B cell (primary cell): ENCODE measurements at places on chromosomes 16 and 17. TPM values are rescaled to one million over a fixed set of nuclear protein-coding genes. Genes with fewer than 3 reads are reported as not detected.

GRCh38 chr17:59845595-59846393 lies 46.9 kb downstream of the TUBD1 start:
- peak; percentile 51 for DNase-seq
- no peaks in the 10 kb centered on the region for H3K36me3 ChIP-seq
- H3K4me1 ChIP-seq, result peaks cover 47% of the 10 kb centered on the region

The CMTM1 gene
- 5.5 and 5.9 TPM in 2 replicates for total RNA-seq

GRCh38 chr16:20348365-20349185 lies 3.9 kb downstream of the UMOD start:
- no peak overlapping the region for H3K4me3 ChIP-seq
- H3K4me1 ChIP-seq, result no peaks in the 10 kb centered on the region
- no peak overlapping the region for H3K27ac ChIP-seq

The GJC1 gene
- not detected in 2 replicates for total RNA-seq

DNA sequence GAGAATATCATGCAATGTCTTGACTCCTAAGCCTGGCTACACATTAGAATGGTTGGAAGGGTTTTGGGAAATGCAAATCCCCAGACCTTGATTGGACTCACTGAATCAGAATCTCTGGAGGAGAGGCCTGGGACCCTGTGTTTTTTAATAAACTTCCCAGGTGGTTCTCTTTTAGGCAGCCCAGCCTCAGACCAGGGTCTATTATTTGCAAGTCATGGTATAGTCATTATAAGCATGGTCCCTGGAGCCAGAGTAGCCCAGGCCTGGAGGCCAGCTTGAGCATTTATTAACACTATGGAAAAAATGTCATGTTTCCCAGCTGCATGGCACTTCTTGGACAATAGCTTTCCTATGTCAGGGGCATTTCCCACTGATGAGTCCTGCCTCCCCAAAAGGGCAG lies 266.9 kb downstream of the NPIPA8 start:
- no peak for DNase-seq
- no peaks in the 10 kb centered on the region for H3K27me3 ChIP-seq
- no peaks in the 10 kb centered on the region for H3K4me1 ChIP-seq
- no peaks in the 10 kb centered on the region for H3K36me3 ChIP-seq

- H3K27me3 ChIP-seq, result peaks cover 67% of the 10 kb centered on the region
- H3K36me3 ChIP-seq, result no peaks in the 10 kb centered on the region
- no peak for DNase-seq
- no peak overlapping the region for H3K27ac ChIP-seq
Measured at GRCh38 chr17:38577244-38577643, 28.5 kb downstream of the SRCIN1 start.

DNA sequence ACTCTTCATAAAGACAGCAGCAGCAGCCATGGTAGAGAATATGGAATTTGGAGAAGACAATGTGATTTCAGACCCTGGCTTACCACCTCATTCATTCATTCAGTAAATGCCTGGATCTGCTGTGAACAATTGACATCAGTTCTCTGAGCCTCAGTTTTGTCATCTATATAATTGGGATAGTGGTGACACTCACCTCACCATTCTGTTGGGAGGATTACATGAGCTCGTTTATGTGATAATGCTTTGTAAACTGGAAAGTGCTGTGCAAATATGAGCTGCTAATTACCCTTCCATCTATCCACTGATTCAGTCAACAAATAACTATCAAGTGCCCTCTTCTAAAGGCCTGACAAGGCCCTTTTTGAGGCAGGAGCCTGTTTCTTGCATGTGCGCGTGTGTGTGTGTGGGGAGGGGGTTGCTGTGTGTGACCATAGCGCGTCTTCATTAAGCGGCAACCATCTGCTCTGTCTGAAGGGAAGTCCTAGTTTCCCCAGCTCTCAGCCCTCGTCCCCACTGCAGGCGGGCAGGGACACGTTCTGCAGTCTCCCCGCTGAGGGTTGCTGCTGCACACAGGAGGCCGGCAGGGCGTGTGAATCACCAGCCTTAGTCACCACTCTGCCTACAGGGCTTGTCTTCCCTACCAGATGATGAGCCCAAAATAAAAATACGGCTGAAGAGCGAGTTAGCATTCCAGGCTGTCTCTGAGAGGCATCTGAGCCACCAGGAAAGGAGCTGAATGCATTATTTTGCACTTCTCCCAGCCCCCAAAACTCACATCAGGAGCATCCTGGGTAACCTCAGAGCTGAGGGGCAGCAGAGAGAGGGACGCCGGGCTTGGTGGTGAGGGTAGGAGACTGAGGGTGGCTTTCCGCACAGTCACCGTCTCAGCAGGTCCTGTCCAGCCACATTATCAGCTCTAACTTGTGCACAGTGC lies 19.9 kb downstream of the ARL4D start:
- no peaks in the 10 kb centered on the region for H3K27me3 ChIP-seq
- H3K36me3 ChIP-seq, result no peaks in the 10 kb centered on the region
- H3K4me1 ChIP-seq, result no peaks in the 10 kb centered on the region
- H3K4me3 ChIP-seq, result no peak overlapping the region
- H3K27ac ChIP-seq, result no peak overlapping the region

The CYTH1 gene
- total RNA-seq, result 353 and 368 TPM in 2 replicates

DNA sequence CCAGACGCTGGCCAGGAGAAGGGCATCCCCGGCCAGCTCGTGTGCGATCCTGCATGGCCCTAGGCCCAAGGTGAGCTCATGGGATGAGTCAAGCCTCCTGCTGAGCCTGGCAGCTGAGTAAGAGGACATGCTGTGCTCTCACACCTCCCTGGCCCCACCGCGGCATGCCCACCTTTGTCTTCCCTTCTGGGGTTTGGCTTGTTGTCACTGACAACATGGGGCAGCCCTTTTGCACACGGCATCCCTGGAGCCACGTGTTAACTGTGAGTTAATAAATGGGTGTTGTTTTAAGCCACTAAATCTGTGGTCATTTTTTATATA lies 8.9 kb upstream of the TNS4 start:
- no peaks in the 10 kb centered on the region for H3K36me3 ChIP-seq
- no peak for DNase-seq
- H3K4me3 ChIP-seq, result no peak overlapping the region
- H3K4me1 ChIP-seq, result peaks cover 11% of the 10 kb centered on the region
- H3K27ac ChIP-seq, result no peak overlapping the region

DNA sequence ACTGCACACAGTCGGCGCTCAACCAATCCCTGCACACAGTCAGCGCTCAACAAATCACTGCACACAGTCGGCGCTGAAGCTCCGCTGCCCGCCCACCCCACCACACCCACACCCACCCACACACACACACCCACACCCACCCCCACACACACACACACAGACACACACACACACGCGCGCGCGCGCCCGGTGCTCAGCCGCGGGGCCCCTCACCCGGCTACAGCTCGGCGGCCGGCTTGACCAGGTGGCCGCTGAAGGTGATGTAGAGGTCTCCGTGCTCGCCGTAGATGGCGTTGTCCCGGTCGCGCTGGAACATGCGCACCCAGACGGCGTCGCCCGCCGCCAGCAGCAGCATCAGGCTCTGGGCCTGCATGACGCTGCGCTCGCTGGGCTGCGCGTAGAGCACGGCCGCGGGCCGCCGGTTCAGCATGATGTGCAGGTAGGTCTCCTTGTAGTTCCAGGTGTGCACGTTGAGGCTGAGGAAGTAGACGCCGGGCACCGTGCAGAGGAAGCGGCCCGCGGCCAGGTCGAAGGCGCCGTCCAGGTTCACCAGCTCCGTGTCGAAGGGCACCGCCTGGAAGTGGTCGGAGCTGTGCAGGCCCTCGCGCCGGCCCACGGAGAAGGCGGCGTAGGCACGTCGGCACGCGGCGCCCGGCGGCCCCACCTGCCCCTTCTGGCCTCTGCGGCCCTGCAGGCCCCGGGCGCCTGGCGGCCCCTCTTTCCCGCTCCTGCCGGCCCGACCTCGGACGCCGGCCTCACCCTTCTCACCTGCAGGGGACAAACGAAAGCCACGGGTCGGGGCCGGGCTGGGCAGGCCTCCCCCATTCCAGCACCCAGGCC lies 2.5 kb downstream of the C1QTNF8 start:
- DNase-seq, result no peak
- H3K27ac ChIP-seq, result no peak overlapping the region
- no peak overlapping the region for H3K4me3 ChIP-seq
- no peaks in the 10 kb centered on the region for H3K36me3 ChIP-seq
- H3K4me1 ChIP-seq, result no peaks in the 10 kb centered on the region
- no peaks in the 10 kb centered on the region for H3K27me3 ChIP-seq

- H3K4me1 ChIP-seq, result no peaks in the 10 kb centered on the region
- no peaks in the 10 kb centered on the region for H3K36me3 ChIP-seq
- no peak overlapping the region for H3K27ac ChIP-seq
- H3K27me3 ChIP-seq, result no peaks in the 10 kb centered on the region
Measured at GRCh38 chr17:67315865-67316264, 50.5 kb downstream of the PSMD12 start.

DNA sequence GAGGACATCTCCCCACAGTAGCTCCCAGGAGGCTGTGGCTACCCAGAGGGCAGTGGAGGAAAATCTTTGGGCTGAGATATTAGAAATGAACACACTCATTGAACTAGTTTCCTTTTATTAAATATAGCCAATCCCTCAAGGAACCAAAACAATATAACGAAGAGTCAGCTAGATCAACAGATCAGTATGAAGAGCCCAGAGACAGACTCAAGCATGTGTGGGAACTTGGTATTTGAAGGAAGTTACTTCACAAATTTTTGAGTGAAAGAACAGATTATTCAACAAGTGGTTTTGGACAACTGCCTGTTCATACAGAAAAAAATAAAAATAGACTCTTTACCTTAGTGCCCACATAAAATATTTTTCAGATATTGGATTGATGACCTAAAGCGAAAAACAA lies 183.6 kb upstream of the PMFBP1 start:
- no peak overlapping the region for H3K27ac ChIP-seq
- H3K4me3 ChIP-seq, result no peak overlapping the region
- DNase-seq, result no peak
- no peaks in the 10 kb centered on the region for H3K4me1 ChIP-seq
- H3K27me3 ChIP-seq, result no peaks in the 10 kb centered on the region

- peaks cover 10% of the 10 kb centered on the region for H3K36me3 ChIP-seq
- no peak overlapping the region for H3K27ac ChIP-seq
- no peaks in the 10 kb centered on the region for H3K4me1 ChIP-seq
- DNase-seq, result peak; percentile 27
Measured at GRCh38 chr16:53449816-53450517, 15.7 kb downstream of the RBL2 start.

- peaks cover 26% of the 10 kb centered on the region for H3K4me1 ChIP-seq
- DNase-seq, result peak; percentile 71
- no peaks in the 10 kb centered on the region for H3K36me3 ChIP-seq
- no peaks in the 10 kb centered on the region for H3K27me3 ChIP-seq
- H3K27ac ChIP-seq, result no peak overlapping the region
- H3K4me3 ChIP-seq, result no peak overlapping the region
Measured at GRCh38 chr17:74833501-74834377, 25.9 kb downstream of the GRIN2C start.

- DNase-seq, result no peak
- no peaks in the 10 kb centered on the region for H3K36me3 ChIP-seq
- no peak overlapping the region for H3K4me3 ChIP-seq
- peaks cover 76% of the 10 kb centered on the region for H3K4me1 ChIP-seq
- H3K27ac ChIP-seq, result no peak overlapping the region
Measured at GRCh38 chr16:85992359-85992758, 93.4 kb downstream of the IRF8 start.

DNA sequence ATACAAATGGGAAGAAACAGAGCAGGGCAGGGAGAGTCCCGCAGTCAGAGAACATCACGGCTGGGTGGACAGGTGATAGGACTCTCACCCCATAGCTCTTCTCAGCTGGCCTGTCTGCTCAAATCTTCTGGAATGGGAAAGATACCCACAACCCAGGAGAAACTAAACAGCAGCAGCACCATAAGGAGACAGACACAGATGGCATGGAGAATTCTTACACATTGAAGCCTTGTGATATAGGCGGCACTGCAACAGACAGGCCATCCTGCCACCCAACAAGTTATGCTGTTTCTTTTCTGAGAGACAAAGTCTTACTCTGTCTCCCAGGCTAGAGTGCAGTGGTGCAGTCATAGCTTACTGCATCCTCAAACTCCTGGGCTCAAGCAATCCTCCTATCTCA lies 8.6 kb upstream of the ANKRD40CL start:
- H3K4me1 ChIP-seq, result no peaks in the 10 kb centered on the region
- no peak for DNase-seq
- H3K27me3 ChIP-seq, result no peaks in the 10 kb centered on the region
- H3K36me3 ChIP-seq, result no peaks in the 10 kb centered on the region
- no peak overlapping the region for H3K4me3 ChIP-seq
